ENCODE measurements at places on chromosomes 5 and 9.

DNA sequence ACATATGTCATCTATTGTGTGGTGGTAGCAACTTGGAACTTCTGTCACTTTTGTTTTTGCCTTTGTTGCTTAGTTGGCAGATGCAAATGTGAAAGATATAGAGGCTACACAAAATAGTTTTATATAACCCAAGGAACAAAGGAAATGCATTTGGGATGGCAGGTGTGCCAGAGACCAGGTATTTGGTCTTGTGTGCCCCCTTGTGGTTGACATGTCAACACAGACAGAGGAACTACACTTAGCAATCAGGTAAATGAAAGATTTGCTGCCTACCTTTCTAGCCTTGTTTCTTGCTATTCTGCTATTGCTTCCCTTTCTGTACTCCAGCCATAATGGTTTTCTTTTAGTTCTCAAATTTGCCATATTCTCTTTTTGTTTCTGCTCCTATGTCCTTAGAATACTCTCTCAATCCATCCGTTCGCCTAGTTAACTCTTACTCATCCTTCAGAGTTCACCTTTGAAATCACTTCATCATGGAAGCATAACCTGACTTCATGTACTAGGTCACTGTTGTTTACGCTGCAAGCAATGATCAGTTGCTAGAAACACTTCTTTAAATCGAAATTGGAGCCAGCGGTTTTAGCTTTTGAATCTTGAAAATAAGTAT, 119.5 kb downstream of the TRPM3 start:
- peak; percentile 33 for DNase-seq

- DNase-seq, result no peak
These were observed 20.8 kb downstream of the UGT3A2 start for GRCh38 chr5:36045895-36046294.

GRCh38 chr5:109669991-109670706, 19.6 kb upstream of the MAN2A1 start:
- DNase-seq, result no peak

DNA sequence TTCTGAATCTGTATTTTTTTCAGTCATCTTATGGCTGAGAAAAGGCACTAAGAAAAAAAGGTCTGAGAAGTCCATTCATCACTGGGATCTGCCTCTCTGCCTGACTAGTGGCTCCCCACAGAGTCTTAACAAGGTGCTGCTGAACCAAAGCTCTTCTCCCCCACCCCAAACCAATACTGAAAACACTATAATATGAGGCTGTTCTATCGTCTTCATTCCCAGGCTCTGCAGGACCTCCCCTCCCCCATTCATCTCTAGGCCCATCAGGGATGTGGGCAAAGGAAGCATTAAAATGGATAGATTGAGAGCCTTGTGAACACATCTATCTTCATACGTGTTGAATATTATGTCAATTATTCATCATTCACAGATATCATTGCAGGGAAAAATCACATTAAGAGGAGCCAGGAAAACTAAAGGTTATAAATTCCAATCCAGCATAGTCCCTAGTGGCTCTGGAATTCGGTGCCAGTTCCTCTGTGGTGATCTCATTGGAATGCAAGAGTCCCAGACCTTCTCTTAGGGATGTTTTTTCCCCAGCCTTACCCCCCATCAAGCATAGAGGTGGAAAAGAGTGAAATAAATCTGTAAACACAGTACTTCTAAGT, 44.3 kb upstream of the GPR151 start:
- peak; percentile 81 for DNase-seq

GRCh38 chr9:135415586-135415985, 64.0 kb upstream of the PPP1R26 start:
- no peak for DNase-seq

- DNase-seq, result no peak
These were observed 291.1 kb upstream of the TLE4 start for GRCh38 chr9:79280691-79281090.

DNA sequence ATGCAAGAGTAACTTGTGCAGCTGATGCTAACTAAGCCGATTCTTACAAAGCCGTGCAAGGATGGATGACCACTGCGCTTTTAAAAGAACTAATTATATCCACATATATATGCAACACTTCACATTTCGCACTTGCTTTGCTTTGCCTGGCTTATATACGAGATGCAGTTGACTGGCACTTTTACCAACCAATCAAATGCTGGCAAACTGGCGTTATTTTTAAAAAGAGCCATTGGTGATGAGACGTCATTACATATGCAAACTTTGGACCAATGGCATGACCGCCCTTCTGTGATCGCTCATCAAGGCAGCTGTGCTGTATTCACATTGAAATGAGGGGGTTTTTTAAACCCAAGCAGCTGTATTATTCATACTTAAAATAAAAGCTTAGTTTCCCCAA, 1147.7 kb upstream of the WWC1 start:
- DNase-seq, result no peak

DNA sequence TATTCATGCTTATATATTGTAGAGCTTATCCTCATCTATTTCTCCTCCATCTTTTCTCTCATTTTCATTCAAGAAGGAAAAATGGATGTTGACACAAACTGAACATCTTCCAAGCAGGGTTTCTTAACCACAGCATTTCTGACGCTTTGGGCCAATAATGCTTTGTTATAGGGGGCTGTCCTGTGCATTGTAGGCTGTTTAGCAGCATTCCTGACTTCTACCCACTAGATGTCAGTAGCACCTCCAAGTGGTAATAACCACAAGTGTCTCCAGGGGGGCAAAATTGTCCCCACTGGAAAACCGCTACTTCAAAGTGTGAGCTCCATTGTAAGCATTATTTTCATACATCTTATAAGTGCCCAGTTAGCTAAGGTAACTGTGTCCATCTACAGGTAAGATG, 2.6 kb upstream of the TXNDC8 start:
- peak; percentile 18 for DNase-seq

- DNase-seq, result peak; percentile 39
These were observed 184.1 kb downstream of the MARCHF11 start for GRCh38 chr5:15995341-15996052.

DNA sequence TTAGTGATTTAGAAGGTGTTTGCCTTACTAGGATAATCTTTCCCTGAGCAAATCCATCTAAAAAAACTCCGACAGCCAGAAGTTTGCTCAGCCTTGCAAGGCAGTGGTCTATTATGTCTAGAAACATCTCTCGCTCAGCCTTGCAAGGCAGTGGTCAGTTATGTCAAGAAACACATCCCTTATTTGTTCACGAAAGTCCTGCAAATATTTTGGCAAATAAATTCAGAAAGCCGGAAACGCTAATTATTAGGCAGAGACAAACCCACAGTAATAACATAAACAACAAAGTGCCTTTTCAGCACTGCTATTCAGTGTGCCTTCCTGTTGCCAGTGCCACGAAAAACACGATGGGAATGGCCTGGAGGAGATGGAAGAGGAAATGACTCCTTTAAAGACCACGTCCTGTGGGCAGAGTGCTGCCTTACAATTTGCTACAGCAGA, 184.5 kb downstream of the GNAQ start:
- peak; percentile 70 for DNase-seq

DNA sequence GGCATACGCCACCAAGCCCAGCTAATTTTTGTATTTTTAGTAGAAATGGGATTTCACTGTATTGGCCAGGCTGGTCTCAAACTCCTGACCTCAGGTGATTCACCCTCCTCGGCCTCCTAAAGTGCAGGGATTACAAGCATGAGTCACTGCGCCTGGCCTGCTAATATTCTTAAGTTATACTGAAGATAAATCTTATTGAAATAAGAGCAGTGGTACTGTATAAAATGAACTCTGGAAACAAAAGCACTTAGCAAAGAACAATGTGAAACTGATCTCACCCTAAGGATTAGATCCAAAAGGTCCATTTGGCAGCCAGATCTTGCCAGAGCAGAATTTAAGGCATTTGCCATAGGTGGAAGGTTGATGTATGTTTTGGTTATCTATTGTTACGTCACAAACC, 27.1 kb downstream of the CYSTM1 start:
- DNase-seq, result peak; percentile 62

DNA sequence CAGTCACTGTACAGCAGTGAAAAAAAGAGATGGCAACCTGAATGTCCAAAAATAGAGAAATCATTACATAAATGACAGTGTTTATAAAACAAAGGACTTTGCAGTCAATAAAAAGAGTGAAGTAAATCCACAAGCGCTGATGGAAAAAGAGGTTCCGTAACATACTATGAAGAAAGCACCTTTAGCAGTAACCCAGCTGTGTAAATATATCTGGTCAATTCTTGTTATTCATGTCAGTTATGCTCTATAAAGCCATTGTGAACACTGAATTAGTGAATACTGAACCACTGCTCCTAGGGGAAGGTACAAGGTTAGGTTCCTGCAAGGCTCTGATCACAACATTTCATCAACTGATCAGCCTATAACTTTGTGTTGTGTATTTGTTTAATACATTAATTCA, 39.5 kb downstream of the CCNJL start:
- DNase-seq, result no peak

GRCh38 chr5:139794067-139794846, 1.4 kb upstream of the PSD2 start:
- no peak for DNase-seq

GRCh38 chr9:13810510-13810909, 503.4 kb downstream of the NFIB start:
- peak; percentile 78 for DNase-seq

DNA sequence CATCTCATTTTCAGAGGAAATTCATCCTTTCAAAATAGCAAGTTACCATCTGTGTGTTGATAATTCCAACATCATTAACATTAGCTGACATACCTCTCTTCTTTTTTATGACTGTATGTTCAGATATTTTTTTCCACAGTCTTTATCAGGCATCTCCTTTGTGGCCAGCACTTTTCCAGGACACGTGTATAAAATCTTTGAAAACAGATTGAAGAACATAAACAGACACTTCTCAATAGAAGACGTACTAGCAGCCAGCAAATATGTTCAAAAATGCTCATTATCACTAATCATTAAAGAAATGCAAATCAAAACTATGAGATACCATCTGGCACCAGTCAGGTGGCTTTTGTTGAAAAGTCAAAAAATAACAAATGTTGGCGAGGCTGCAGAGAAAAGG, 734.3 kb downstream of the SEMA5A start:
- DNase-seq, result no peak

GRCh38 chr5:136374003-136374402, 8.7 kb upstream of the TRPC7 start:
- peak; percentile 21 for DNase-seq

GRCh38 chr9:34802916-34803315, 93.0 kb upstream of the CCL21 start:
- no peak for DNase-seq

DNA sequence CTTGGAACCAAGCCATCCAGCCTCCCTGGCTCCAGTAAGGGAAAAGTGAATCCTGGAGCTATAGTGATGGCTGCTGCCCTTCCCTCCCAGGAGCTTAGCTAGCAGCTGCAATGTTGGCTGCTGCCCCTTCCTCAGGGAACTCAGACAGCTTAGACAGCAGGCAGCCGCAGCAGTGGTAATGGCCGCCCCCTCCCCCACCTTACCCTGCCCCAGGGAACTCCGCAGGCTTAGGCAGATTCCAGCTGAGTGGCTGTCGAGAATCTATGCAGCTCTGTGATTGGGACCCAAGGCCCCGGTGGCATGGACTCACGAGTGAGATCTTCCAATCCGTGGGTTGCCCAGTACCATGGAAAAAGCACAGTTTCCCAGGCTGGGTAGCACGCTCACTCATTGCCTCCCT, 378.6 kb downstream of the NNT start:
- DNase-seq, result no peak

DNA sequence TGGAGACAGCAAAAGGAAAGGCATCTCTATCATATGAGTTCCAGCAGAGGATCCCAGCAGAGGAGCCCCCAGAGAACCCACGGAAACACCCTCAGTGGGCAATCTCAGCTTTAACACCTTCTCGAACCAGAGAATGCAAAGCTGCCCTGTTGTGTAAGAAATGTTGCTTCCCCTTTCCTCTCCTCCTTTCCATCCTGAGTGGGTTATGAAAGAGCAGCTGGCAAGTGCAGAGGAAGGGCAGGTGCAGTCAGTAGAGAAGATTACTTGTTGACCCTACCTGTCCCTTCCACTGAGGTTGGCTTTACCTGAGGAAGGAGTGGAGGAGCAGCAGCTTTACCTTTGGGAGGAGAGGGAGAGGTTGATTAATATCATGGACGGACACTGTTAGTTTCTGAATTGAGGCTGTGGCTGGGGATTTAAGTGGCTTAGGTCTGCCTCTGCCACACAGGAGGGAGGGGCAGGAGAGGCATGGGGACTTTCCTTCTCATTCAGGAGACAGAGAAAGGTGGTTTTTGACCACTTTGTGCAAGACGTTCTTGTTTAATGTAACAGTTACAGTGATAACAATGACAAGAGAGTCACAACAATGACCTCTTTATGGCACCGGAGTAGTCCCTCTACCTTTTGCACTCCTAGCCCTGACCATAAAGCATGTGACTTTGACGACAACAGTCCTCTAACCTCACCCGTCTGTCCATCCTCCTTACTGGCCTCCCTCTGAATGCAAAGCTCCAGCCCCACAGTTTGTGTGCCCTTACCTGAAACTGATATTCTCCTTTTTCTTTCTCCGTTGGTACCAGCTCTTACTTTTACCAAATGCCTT, 254.8 kb downstream of the NSG2 start:
- no peak for DNase-seq

- DNase-seq, result no peak
These were observed 5.1 kb downstream of the GLRX start for GRCh38 chr5:95817430-95817829.

DNA sequence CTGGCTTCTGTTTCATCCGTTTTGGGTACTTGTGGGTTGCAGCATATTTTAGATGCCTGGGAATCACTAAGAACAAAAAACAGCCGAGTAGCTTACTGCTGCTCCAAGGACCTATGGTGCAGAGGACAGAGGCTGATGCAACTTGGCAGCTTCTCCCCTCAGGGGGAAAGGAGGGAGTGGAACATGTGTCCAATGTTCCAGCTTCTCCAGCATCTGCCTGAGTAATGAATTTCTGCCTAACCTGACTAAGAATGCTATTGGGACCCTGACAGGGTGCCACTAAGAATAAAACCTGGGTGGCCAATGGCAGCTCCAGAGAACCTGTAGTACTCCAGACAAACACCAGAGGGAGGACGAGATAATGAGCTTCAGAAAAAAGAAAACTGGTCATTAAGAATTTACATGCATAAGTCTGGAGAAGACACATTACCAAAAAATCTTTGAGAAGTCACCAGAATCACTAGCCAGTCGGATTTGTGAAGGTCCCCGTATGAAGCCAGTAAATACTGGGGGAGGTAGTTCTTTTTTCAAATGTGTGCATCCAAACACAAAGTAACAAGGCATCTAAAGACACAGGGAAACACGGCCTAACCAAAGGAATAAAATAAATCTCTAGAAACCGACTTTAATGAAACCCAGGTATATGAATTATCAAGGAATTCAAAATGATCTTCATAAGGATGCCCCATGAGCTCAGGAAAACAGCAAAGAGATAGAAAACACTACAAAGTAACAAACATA, 293.5 kb downstream of the HINT1 start:
- DNase-seq, result peak; percentile 5

DNA sequence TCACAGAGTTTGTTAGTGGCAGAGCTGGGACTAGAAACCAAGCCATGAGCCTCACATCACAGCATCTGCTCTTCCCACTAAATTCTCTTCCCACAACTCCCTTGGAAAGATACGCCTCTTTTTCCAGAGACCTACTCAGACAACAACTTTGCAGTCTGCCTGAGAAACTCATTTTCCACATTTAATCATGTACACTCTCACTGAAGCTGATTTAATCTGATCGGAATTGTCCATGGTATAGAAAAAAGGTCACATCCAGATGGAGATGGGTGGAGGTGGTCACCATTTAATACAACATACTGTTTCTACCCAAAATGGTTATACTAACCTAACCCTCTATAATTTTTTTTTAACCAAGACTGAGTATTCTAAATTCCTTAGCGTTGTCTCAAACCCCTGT, 366.2 kb downstream of the ENC1 start:
- no peak for DNase-seq
